NB4 (cell line): ENCODE measurements at places on chromosomes 1 and 21.
A peak's percentile ranks its signal among the peaks of the same experiment; 100 is the strongest.

DNA sequence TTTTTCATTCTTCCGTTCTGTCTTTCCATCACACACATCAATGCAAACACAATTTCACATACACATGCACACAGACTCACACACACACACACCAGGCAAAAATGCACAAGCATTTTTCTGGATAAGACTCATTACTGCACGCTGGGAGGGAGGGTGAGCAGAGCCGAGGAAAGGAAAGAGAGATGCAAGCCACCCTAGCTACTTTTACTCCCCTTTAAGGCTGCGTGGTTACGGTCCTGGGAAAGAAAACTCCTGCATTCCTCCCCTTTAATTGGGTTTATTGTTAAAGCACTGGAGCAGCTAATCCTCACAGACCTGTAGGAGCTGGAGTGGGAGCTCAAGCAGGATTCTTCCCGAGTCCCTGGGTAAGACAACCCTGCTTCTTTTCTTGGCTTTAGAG lies at the start of gene CAMK1G:
TSS of gene CAMK1G (plus strand) at position 307 of the 400 bp plus-strand sequence. CDS start 11,270 bp downstream, outside the sequence.
- DNase-seq: no peak

- no peak for DNase-seq
Measured at GRCh38 chr1:75841421-75841820, 44.7 kb downstream of the MSH4 start.

- no peak for DNase-seq
Measured at GRCh38 chr1:243735457-243735856, 114.6 kb downstream of the AKT3 start.

DNA sequence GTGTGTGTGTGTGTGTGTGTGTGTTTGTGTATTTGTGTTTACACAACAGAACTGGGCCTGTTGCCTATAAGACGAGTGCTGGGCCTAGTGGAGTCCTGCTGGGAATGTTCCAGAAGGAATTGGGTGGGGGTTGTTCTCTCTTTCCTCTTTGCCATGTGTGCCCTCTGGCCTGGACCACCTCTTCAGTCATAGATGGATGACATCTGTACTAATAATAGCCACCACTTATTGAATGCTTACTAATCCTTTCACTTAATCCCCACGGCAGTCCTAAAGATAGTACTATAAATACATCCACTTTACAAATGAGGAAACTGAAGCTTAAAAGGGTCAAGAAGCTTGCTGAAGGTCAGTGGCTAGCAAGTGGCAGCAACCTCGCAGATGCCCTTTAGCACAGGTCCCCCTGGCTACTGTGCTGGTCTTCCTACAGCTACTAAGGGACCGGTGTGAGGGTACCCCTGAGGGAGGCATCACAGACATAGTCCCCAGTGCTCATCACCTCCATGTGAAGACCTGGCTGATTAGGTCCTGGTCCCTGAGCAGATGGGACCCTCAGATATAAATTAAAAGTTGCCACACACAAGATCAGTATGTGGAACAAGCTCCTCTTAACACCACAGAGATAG lies 55.2 kb upstream of the KIF1B start:
- DNase-seq: no peak

GRCh38 chr1:245000872-245001188 lies 136.5 kb upstream of the HNRNPU start:
- DNase-seq: no peak

DNA sequence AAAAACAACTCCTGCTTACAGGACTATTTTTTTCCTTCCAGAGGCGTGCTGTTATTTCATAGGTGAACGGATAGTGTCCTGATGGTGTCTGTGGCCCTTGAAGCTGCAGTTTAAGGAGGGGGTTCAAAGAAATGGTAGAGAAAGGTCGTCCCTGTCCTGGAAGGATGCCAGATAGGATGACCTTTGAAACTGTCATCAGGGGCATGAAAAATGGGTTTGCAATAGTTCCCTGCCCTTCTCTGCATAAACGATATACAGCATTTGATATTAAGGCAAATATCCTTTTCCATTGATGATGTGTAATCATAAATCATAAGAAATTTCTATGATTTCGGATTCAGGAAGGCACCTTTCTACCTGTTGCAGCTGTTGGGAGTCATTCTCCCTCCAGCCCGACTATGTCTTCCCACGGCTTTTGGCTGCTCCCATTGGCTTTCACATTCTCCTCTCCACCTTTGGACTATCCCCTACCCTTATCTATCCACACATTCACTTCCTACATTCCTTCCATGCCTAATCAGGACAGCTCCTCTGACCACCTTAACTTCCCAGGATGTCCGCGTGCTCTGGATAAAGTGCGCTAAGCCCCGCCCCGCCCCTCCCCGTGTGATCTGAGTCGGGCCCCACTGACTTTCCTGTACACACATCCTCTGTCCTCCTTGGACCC lies 209.8 kb downstream of the DISC1 start:
- DNase-seq: no peak

DNA sequence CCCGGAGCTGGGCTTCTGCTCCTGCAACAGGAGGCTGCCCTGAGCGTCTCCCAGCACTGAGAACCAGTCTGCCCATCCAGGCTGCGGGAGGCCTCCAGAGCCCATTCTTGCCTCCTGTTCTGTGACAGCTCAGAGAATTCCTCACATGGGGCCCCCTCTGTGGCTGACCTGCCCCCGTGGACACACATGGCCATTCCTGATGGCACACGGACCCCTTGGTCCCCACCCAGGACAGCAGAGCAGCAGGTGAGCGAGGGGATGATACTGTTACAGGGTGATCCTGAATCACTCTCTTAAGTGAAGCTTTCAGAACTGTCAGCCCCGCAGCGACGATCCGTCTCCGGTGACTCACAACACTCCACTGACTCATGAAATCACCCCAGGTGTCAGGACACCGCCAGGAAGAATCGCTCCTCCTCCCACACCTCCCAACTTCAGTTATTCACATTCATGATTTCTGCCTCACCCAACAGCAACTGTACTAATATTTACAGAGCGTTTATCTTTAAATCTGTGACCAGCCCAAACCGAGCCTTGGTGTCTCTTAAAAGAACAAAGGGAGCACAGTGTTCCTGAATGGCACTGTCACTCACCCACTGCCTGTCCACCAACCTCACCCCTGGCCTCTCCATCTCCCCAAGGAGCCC lies 22.5 kb downstream of the CHD5 start:
- DNase-seq: peak; percentile 49

- DNase-seq: no peak
Measured at GRCh38 chr1:24992124-24992760, 62.2 kb upstream of the RUNX3 start.

DNA sequence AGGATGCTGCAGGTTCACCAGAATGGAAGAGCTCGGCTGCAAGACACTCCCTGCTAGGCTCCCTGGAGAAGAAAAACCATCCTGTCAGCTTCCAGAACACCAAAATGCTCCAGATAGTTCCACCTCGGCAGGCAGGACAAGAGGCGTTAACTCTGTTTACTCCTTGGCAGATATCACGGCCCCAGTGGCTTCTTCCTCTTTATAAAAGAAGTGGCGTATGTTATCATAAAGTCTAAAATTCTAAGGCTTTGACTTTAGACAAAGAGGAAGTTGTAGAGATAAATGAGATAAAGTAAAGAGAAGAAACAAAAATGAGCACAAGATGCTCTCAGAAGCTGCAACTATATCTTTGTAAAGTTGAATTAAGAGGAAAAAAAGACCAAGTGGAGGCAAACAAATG lies 24.3 kb upstream of the MTF1 start:
- DNase-seq: no peak
